ENCODE measurements at places on chromosomes 16 and 17. TPM values are rescaled to one million over a fixed set of nuclear protein-coding genes. Genes with fewer than 3 reads are reported as not detected.

DNA sequence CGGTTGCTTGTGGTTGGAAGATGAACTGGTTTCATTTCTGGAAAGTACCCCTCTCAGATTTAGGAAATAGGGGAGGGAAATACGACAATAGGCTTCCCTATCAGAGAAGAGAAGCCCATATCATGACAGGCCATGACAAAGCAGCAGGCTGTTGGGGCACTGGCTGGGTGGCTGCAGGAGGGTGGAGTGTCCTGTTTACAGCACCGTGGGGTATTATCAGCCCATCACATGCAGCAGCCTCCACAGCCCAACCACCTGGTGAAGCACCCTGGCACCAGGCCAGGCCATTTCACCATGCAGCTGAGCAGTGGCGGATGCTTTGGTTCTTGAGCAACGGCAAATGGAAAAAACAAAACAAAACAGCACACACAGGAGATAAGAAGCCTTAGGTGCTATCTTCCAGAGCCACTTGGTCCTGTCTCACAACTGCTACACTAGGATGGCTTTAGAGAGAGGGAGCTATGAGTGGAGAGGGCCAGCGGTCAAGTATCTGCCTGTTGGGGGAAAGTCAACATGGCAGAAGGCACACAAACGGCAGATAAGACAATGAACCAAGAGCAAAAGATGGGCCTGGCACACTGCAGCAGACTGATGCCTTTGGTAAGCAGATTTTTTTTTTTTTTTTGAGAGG is 24.2 kb downstream of the FAM117A start:
- DNase-seq = peak; percentile 4

The ASGR1 gene
- total RNA-seq = 3.5 TPM

The HSD11B2 gene
- 5.0 TPM for total RNA-seq

DNA sequence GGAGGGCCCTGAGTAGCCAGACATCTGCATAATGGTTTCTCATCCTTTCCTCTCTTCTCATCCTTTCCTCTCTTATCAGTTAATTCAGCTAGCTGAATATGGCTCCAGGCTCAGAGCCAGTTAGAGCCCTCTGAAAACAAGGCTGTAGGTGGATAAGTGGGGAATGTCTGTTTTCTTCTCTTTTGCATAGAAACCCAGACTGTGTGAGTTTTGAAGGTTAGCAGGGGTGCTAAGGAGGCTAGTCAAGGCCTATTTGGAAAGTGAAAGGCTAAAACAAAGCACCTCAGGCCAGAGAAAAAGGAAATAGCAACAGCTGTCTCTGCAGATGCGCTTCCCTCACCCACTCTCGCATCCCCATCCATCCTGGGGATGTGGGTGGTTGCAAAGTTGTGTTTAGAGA is 420.9 kb downstream of the SHISA9 start:
- DNase-seq = no peak

DNA sequence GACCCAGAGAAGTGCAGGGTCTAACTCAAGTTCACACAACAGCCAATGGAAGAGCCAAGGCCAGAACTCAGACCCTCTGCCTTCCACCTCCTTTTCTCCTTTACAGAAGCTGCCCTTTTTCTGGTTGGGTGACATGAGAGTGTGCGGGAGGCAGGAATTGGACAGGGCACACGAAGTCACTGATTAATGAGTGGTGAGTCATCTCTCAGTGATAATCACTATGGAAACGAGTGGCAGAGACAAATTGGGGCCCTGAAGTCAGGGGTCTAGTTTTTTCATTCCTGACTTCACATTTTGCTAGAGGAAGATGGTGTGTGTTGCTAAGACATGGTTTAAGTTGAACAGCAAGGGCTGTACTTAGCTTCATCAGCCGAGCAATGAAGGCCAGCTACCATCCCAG is 312.7 kb upstream of the CCL2 start:
- no peak for DNase-seq

DNA sequence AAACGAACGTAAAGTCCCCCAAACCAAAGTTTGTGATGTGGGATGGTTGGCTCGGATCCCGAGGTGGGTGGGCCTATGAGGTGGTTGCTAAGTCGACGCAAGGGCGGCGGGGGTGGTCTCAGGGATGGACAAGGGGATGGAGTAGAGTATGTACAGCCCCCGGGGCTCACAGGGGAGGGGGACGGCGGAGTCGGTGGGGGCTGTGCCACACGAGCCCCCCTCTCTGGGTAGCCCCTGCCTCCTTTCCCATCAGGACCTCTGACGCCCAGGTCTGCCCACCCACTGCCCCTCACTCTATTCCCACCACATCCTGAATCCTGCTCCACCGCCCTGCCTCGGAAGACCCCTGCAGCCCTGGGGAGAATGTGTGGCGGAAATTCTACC is 15.2 kb downstream of the IL34 start:
- no peak for DNase-seq

The CCR7 gene
- total RNA-seq = not detected

The TMEM94 gene
- total RNA-seq = 78.9 TPM

- DNase-seq = no peak
These were observed 2.4 kb downstream of the AOC2 start for GRCh38 chr17:42846594-42847280.

DNA sequence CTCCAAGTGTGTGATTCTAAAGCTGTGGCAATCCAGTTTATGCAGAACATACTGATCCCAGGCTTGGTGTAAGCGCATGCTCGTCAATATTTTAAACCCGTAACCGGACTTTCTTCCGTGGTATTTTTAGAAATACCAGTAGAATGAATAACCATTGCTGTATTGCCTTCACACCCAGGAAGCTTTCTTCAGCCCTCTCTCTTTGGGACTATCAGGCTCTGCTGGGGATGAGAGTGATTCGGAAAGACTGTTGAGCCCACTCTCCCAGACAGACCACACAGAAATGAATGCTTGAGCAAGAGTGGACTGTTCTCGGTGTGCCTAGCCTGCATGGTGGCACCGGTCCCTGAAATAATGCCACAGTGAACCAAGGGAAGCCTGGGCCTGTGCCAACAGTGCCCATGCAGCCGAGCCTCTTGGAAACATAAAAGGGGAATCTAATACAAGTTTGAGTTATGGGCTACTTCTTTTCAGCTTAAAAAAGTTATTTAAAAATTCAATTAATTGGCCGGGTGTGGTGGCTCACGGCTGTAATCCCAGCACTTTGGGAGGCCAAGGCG is 89.9 kb upstream of the ELAC2 start:
- no peak for DNase-seq

DNA sequence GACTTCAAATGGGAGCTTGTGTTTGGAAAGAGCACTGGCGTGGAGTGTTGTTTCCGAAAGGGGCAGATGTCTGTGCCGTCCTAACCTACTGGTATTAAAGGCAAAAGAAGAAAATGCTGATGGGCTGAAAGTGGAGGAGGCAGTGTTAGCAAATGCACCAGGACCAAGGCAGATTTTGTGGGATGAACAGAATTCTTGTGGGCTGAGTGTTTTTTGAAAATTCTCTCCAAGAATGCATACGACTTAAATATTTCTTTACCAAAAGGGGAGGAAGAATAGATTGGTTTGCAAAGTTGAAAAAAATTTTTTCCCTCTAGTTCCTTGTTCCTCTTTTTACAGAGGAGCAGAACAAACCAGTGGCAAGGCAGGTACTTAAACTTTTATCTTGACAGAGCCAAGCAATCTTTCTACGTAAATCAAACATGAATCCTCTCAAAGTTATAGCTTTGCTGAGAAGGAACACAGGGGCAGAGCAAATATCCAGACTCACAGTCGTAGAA is 16.8 kb downstream of the MARCHF10 start:
- peak; percentile 81 for DNase-seq

The VWA3A gene
- total RNA-seq = 0.73 TPM

- DNase-seq = no peak
These were observed 111.7 kb downstream of the SDR42E1 start for GRCh38 chr16:81899601-81900000.

DNA sequence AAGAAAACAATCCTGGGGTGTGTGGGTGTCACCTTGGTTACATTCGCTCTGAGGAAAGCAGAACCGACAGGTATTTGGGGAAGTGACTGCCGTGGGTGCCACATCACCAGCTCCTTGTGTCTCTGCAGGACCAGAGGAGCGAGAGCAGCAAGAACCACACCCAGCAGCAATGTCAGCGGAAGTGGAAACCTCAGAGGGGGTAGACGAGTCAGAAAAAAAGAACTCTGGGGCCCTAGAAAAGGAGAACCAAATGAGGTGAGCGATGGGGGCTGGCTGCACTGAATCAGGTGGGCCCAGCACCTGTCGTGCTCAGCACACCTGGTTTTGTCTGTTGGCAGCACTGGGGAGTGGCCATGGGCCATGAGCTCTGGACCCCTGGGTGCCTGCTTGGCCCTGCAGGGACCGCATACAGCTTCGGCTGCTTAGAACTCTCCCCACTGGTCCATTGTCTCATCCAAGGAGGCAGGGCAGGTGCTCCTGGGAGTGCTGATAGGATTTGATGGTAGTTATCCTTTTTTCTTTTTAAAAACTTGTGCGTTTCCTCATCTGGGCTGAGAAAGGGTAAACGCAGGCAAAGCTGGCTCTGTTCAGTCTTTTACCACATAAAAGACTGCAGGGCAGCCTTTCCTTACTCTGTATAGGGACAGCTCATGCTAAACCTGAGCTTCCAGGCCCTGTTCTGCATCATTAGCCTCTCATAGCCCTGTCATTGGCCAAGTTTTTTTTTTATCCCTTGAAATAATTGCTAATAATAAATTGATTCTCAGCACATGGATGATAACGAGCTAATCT is 29.4 kb downstream of the HMOX2 start:
- DNase-seq = no peak

DNA sequence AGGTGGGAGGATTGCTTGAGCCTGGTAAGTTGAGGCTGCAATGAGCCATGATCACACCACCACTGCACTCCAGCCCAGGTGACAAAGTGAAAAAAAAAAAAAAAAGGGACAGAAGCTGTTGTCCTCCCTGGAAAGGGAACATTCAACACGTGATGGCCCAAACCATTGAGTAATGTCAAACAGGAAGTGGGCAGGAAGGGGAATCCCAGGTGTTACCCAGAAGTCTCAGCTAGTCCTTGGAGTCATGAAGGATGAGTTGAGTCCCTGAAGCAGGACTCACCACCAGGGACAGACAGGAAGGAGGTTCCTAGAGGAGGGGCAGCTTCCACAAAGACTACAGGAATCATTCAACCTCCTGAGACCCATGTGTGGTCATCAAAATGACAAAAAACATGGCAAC is 19.8 kb upstream of the CMIP start:
- DNase-seq = no peak

GRCh38 chr16:19830902-19831560 is 53.6 kb downstream of the GPRC5B start:
- DNase-seq = no peak

The GRAP gene
- total RNA-seq = 0.48 TPM

DNA sequence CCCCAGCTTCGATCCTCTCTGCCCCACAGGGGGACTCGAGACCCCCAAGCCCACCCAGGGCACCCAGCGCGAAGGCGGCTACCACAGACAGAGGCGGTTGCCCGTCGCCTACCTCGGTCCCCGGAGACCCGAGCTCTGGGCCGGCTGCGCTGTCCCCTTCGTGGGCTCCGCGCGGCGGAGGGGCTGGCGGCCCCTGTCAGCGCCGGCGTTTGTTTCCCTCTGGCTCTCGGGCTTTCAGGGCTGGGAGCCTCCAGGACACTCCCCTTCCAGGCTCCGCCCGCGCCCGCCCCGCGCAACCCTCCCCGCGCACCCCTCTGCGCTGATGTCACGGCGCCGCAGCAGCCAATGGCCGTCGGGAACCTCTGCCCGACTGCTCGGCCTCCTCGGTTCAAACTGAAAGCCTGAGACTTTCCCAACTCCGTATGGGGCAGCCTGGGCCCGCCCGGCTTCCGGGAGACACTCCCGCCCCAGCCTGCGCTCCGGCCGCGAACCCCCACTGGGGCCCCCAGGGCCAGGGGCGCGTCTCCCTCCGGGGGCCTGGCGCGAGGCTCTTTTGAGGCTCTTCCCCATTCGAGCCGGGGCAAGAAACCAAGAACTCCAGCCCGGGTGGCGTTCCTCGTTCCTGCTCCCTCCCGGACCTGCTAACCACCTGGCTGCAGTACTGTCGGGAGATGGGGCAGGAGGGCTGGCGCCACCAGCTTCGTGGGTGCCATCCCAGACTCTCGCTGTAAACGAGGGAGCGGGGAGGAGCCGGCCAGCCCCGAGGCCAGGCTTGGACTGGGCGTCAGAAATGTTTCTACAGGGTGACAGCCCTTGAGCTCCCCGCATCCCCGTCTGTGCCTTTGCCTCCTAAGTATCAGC is at the start of gene CDC42EP4:
TSS of gene CDC42EP4 (minus strand) at position 221 of the 861 bp plus-strand sequence. CDS start 25,501 bp downstream, outside the sequence.
- DNase-seq = peak; percentile 97

The UBN1 gene
- 42.7 TPM for total RNA-seq

- DNase-seq = peak; percentile 37
These were observed 20.8 kb downstream of the GGA3 start for GRCh38 chr17:75240394-75241142.

The ACAP1 gene
- total RNA-seq = 28.5 TPM

The EVI2B gene
- total RNA-seq = not detected

GRCh38 chr17:4545217-4545951 is 9.8 kb downstream of the MYBBP1A start:
- no peak for DNase-seq

The CA7 gene
- total RNA-seq = not detected

The KCTD13 gene
- 72.0 TPM for total RNA-seq

DNA sequence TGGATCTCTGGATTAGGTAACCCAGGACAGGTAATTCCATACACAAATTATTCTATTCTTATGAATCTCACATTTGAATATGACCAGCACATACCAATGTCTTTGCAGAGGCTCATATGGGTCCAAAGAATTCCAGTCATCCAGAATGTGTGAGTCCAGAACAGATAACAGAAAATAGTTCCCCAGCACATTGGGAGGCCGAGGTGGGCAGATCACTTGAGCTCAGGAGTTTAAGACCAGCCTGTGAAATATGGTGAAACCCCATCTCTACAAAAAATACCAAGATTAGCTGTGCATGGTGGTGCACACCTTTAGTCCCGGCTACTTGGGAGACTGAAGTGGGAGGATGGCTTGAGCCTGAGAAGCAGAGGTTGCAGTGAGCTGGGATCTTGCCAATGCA is 26.9 kb downstream of the HYDIN start:
- DNase-seq = no peak

GRCh38 chr16:23930791-23931190 is 95.0 kb downstream of the PRKCB start:
- no peak for DNase-seq

The METRNL gene
- total RNA-seq = 44.6 TPM

- no peak for DNase-seq
These were observed 1.3 kb downstream of the TUBB3 start for GRCh38 chr16:89924297-89924924.

GRCh38 chr17:65529761-65530522 is 31.5 kb downstream of the AXIN2 start:
- peak; percentile 32 for DNase-seq

All from PC-9 (cell line).